KBM-7 (cell line): ENCODE measurements at places on chromosomes 1 and 21.
A peak's percentile ranks its signal among the peaks of the same experiment; 100 is the strongest.

DNA sequence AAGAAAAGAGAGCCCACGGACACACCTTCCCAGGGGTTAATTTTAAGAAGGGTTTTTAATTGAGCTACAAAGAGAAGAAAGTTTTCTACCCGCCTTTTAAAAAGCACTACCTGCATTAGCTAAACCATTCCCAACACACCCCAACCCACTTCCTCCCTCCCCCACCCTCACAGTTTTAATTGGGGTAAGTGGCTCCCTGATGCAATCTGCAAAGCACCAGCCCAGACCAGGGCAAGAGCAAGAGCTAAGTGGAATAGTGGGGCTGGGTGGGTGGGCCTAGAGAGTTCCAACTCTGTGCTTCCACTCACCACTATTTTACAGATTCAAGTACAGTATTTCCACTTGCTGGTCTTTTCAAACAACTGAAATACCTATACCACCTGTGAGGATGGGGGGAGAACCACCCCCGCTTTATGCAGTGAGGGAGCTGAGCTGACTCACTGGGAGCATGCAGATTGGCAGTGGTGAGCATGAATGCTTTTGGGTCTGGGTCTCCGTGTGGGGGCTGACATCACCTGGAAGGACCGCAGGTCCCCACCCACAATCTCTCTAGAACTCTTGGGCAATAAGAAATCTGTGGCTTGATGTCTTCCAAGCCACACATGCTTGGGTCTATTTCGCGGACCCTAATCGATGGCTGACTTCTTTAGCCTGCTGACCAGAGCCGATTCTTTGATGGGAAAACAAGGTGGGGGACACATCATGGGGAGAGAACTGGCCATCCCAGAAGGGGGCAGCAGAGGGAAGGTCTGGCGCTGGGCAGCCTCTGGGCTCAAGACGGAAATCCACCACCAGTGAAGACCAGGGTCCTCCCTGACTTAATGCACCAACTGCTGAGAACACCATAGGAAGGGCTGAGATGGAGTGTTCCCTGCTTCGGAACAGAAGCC is 95.5 kb downstream of the SSBP3 start:
- DNase-seq, result peak; percentile 36

- no peak for DNase-seq
These were observed 83.5 kb downstream of the NDUFS5 start for GRCh38 chr1:39109644-39110043.

GRCh38 chr1:39907528-39908453 is 6.1 kb upstream of the MYCL start:
- peak; percentile 53 for DNase-seq

GRCh38 chr1:240935920-240936319 is 324.0 kb upstream of the GREM2 start:
- DNase-seq, result no peak

- no peak for DNase-seq
These were observed 219.0 kb upstream of the L1TD1 start for GRCh38 chr1:61975638-61976037.

DNA sequence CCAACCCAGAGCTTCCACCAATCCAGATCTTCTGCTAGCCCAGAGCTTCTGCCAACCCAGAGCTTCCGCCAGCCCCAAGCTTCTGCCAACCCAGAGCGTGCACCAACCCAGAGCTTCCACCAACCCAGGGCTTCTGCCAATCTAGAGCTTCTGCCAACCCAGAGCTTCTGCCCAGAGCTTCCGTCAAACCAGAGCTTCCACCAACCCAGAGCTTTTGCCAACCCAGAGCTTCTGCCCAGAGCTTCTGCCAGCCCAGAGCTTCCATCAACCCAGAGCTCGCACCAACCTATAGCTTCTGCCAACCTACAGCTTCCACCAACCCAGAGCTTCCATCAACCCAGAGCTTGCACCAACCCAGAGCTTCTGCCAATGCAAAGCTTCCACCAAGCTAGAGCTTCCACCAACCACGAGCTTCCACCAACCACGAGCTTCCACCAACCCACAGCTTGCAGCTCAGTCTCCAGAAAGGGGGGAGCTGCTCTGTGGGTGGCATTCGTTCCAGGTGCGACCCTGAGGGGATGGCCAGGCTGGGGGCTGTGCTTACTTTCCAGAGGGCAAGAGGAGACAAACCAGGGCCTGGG is 23.8 kb downstream of the CRYAA start:
- DNase-seq, result no peak

- no peak for DNase-seq
These were observed 117.0 kb downstream of the MAP3K21 start for GRCh38 chr1:233444484-233444883.

GRCh38 chr1:192966073-192966472 is 93.1 kb downstream of the UCHL5 start:
- no peak for DNase-seq

- no peak for DNase-seq
These were observed 33.5 kb upstream of the CCDC27 start for GRCh38 chr1:3718764-3719163.

DNA sequence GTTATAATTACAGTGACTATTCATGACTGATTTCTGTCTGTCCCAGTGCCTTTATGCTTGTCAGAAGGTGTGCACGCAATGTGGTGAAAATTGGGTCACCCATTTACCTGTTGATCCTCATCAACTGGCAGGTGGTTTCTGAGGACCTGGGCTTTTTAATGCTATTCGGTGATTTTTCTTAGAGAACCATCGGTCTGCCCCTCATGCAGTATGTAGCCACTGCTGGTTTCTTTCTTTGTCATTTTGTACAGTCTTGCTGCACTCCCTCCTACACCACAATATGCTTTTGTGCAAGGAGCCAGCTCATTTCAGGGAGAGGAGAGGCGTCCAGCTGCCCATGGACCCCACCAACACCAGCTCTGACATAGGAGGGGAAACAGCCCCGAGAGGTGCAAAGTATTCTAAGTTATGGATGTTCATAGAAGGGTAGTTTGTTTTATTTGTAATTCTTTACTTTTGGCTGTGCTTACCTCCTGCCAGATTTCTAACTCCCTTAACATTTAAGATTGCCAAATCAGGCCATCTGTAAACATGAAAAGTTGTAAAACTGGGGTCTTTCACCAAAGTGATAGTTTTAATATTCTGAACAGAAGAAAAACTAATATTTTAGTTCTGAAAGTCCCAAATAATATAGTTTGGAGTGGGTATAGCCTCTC is 325.3 kb downstream of the PTBP2 start:
- no peak for DNase-seq

DNA sequence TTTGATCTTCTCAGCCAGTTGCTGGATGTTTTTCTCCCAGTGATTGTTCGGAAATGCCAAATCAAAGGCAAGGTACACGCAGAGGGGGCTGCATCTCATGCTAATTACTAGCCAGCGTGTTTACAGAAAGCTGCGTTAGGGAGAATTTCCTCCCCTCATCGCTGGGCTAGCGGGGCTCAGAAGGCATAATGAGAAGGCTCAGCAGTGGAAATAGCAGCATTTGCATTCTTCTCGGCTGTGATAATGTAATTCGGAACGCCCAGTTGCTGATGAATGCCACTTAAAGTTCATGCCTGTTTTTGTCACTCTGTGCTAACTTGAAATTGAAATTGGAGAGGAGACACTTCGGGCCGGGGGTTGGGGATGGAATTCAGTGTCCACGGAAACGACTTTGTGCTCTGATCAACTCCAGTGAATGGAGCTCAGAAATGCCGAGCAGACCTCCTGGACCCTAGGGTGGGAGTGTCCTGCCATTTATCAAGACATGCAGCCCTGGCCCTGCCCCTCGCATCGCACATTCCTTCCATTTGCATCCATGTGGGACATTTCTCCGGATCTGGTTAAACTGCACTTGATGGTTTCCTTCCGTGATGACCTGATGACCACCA is 313.4 kb upstream of the C1orf174 start:
- no peak for DNase-seq

DNA sequence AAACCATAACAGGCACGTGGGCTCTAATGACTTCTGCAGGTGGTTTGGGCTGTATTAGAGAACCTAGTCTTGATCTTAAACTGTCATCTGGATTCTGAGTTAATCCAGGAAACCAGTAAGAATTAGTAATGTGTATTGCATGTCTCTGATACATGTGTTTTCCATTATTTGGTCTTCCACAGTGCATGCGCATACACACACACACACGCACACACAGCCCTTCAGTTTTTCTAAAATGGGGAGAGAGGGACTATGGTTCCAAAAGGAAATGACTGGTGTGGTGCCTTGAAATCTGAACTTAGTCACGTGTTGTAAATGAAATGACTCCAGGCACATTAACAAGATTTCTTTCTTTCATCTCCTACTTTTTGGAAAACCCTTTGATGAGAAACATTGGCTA is 67.6 kb downstream of the OLFML2B start:
- DNase-seq, result no peak

- DNase-seq, result no peak
These were observed 63.5 kb upstream of the KIAA1614 start for GRCh38 chr1:180849031-180849775.

- peak; percentile 64 for DNase-seq
These were observed 55.3 kb upstream of the EIF4G3 start for GRCh38 chr1:21232044-21232443.

DNA sequence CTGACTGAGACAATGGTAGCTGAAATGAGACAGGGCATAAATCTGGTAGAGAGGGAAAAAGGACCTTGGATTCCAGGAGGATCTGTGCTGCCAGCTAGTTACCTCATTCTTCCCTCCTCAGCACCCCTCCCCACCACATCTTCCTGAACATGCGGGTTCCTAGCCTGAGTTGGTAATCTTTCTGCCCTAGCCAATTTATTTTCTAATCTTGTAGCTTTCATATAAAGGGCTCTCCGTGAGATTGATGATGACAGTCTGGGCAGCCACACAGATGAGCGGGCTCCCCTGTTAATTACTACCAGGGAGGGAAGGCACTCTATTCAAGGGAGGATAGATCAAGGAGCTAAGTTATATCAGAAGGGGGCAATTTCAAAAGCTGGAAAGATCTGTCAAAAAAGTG is 20.2 kb downstream of the ARHGEF11 start:
- DNase-seq, result no peak

DNA sequence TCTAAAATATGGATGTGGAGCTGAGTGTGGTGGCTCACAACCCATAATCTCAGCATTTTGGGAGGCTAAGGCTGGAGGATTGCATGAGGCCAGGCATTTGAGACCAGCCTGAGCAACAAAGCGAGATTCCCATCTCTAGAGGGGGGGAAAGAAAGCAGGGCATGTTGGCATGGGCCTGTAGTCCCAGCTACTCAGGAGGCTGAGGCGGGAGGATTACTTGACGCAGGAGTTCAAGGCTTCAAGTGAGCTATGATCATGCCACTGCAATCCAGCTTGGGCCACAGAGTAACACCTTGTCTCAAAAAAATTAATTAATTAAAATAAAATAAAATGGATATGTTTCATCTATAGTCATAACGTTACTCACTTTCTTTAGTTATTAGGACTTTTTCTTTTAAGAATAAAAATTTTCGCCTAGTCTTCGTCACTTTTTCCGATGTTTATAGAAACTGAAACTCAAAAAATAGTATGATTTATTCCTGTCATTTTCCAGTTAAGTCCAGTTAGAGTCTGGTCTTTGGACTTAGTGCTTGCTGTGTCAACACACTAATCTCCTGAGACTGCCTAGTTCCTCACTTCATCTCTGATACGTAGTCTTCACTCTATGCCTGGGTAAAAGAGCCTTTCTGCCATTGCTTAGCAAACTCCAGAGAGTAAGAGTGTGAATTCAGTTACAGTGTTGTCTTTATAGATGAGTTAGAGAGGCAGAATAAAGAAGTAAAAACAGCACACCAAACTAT is 28.0 kb downstream of the IARS2 start:
- DNase-seq, result no peak

- no peak for DNase-seq
These were observed 129.8 kb upstream of the PRDX6 start for GRCh38 chr1:173347282-173347818.
